ENCODE measurements at places on chromosomes 11 and 22.

DNA sequence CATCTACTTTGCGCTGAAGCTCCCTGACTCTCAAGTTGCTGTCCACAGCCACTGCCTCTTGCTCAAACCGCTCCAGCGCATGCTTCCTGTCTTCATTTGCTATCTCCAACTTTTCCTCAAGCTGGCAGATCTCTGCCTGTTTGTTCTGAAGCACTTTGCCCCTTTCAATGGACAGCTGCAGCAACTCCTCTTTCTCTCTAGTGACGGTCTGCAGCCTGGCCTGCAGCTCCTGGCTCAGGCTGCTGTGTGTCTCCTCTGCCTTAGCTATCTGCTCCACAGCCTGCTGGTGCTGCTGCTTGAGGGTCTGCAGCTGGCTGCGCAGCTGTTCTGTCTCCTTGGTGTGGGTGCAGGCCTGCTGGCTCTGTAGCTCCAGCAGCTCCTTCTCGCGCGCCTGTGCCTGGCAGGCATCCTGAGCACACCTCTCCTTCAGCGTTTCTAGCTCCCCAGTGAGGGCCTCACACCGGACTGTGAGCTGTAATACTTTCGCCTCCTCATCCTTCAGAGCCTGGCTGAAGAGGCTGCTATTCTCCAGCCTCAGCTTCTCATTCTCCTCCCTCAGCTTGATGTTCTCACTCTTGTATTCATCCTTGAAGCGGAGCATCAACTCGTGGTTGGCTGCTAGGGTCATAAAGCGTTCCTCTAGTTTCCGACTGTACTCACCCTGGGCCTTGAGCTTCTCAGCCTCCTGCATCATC lies 723 bp downstream of the CCDC89 start:
- no peak for DNase-seq

- no peak for DNase-seq
Measured at GRCh38 chr22:45762545-45763235, 91.1 kb downstream of the ATXN10 start.

DNA sequence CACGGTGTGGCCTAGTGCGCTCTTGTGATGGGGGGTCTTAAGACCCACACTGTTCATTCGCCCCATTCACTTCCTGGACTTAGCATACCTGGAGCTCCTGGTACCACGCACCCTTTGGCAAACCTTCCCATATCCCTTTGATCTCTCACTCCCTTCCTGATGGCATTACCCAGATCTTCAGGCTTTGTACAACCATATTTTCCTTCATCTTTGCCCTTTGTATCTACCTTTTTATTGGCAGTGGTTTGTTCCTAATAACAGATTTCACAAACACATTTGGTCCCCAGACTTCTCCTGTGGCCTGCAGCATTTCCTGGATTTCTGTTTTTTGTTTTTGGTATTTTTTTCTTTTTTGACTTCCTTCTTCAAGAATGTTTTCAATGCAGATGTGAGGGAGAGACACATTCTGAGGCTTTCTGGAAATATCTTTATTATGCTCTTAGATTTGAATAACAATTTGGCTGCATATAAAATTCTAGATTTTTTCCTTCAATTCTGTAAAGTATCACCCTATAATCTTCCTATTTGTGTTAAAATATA lies 16.1 kb upstream of the IFITM3 start:
- no peak for DNase-seq

GRCh38 chr22:48318575-48319320 lies 1508.9 kb downstream of the BRD1 start:
- DNase-seq, result peak; percentile 4

DNA sequence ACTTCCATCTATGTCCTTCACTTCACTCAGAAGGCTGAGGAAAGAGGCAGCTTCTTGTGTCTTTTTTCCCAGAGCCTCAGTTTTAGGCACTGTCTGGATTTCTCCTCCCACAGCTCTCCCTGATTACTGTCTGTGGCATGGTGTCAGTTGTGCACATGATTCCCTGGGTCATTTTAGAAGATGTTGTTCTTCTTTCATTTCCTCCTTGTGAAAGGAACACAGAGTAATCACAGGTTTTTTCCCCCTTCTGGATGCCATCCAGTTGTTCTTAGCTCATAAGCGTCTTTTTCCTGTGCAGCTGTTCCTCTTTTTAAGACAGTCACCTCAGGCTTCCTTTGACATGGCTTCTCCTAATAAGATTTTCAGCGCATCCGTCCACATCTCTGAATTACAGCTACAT lies 212.2 kb downstream of the FAM181B start:
- DNase-seq, result no peak

DNA sequence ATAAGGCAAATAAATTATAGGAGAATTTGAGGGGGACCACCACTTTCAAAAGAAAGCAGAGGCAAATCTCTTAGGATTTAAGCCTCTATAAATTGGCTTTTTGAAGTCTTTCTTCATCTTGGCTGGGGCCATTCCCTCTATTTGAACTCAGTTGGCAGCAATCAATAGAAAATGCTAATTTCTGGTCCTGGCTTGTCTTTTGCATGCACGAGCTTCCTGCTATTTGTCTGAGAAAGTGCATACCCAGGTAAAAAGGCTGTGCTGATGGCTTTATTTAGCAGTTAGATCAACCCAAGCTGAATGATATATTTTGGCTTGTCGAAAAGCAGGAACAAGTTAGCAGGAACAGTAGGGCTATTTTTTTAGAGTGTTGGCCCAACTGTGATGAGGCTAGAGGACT lies 64.1 kb upstream of the GRAMD1B start:
- DNase-seq, result no peak

- DNase-seq, result no peak
Measured at GRCh38 chr11:13874597-13874996, 87.9 kb upstream of the SPON1 start.

DNA sequence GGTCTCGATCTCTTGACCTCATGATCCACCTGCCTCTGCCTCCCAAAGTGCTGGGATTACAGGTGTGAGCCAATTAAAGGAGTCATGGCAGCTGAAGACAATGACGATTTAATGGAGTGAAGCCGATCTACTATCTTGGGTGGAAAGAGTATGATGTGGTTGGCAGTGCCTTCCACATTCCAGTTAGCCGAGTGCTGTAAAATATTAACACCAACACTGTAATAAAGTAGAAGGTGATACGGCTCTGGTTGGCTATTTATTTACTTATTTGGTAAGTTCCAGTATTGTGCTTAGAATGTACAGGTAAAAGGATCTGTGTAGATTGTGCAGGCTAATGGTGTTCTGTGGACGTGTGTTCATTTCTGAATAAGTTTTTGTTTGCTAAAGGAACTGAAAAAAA lies 149.6 kb upstream of the MTMR2 start:
- no peak for DNase-seq

GRCh38 chr11:48034926-48035871 lies 54.8 kb downstream of the PTPRJ start:
- DNase-seq, result no peak

DNA sequence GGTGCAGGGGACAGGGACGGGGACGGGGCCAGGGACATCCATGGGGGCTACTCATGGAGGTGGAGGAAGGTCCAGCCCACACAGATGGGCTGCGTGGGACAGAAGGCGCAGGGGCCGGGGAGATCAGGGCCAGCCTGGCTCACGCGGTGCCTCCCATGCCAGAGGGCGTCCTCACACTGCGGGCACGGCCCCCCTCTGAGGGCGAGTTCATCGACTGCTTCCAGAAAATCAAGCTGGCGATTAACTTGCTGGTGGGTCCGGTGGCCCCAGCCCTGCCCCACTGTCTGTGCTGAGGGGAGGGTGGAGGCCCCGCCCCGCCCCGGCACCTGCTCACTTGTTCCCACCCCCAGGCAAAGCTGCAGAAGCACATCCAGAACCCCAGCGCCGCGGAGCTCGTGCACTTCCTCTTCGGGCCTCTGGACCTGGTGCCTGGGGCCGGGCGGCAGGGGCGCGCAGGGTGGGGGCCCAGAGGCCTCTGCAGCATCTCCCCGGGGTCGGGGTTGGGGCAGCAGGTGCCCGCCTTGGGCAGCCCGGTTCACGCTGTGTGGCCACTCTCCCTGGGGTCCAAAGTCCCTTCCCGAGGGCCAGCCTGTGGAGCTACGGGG lies 15.8 kb downstream of the EPS8L2 start:
- no peak for DNase-seq

DNA sequence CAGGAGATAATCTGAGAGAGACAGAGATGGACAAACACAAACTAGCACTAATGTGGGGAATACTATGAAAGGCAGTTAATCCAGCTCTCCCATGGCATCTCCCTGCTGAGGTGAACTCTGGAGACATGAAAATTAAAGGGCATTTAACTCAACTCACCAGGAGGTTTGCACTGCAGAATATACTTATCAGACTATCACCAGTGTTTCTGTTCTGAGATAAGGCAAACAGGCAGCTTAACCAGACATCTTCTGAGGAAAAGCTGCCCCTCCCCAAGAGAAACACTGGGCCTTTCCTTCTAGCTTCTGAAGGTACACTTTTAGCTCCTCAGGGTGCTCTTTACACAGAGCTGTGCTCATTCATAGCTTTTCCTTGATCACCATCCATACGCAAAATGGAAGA lies 85.5 kb downstream of the AMBRA1 start:
- no peak for DNase-seq

DNA sequence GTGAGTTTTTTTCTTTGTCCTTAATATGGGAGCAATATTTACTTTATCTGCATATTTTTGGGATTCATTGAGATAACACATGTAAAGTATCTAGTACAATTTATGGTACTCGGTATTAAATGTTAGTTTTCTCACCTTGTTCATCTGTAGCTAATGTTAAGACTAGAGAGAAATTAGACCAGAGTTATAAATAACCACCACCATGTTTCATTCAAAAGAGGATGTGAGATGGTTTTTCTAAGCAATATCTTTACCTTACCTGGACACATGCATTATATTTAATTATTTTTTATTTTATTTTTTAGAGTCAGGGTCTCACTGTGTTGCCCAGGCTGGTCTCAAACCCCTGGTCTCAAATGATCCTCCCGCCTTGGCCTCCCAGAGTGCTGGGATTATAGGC lies 18.4 kb downstream of the ARHGAP42 start:
- no peak for DNase-seq

GRCh38 chr11:71173709-71174108 lies 78.7 kb downstream of the SHANK2 start:
- DNase-seq, result no peak

GRCh38 chr11:28815110-28815509 lies 706.9 kb downstream of the METTL15 start:
- no peak for DNase-seq

GRCh38 chr11:75103380-75104026 lies 6.8 kb upstream of the OR2AT4 start:
- DNase-seq, result no peak

DNA sequence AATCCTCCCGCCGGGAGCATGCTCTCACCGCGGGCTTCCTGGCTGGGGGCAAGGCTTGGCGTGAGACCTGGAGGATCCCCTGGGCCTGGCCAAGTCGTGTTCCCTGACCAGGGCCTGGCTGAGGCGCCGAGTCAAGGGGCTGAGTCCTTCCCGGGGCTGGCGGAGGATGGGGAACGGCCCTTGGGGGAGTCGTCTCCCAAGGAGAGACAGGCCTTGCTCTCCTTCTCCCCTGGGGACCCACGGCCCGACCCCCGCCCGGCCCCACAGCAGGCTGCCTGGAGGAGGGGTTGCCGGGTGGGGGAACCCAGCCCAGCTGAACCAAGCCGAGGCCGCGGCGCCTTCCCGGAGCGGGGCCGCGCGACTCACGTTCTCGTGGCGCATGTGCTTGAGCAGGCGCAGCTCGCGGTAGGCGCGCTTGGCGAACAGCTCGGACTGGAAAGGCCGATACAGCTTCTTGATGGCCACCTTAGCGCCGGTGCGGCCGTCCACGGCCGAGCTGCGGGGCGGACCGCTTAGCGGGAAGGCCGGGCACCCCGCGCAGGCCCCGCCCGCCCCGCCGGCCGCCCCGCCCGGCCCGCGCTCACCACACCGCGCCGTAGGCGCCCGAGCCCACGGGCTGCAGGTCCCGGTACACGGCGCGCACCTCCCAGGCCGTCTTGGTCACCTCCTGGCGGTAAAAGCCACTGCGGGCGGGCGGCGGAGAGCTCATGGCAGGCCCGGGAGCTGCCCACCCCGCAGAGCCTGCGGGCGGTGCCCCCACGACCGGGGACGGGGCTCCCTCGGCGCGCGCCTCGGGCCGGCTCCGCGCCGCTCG lies 475 bp downstream of the MAPK12 start:
- DNase-seq, result peak; percentile 43
